ENCODE measurements at places on chromosomes 11 and 22.

- no peak for DNase-seq
Measured at GRCh38 chr11:13009476-13009920, 382 bp downstream of the RASSF10 start.

GRCh38 chr11:71156301-71156700 is 96.1 kb downstream of the SHANK2 start:
- no peak for DNase-seq

DNA sequence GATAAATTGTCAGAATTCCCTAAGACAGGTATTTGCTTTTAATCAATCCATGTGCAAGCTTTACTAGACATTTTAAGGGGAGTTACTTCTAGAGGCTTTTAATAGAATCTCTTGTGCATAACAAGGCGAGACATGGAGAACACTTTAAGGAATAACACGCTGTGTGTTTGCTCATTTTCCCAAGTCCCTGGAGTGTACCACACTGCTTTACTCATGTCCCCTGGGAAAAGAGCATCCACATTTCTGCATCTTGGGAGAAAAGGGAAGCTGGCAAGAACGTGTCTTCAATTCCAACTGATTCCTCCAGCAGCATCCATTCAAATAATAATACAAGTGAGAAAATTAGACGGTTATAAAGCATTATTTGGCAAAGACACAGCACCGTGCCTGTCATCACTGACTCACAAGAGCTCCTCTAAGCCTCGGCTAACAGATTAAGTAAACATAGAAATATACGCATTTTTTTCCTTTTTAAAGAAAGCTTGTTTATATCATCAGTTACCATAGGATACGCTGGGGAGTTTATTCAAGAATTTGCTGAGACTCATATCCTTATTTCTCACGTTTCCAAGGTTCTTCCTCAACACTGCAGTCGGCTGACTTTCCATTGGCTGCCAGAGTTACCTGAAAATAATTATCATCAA is 121.5 kb downstream of the CD44 start:
- no peak for DNase-seq

GRCh38 chr11:122803306-122803705 is 35.0 kb upstream of the CRTAM start:
- DNase-seq, result no peak

DNA sequence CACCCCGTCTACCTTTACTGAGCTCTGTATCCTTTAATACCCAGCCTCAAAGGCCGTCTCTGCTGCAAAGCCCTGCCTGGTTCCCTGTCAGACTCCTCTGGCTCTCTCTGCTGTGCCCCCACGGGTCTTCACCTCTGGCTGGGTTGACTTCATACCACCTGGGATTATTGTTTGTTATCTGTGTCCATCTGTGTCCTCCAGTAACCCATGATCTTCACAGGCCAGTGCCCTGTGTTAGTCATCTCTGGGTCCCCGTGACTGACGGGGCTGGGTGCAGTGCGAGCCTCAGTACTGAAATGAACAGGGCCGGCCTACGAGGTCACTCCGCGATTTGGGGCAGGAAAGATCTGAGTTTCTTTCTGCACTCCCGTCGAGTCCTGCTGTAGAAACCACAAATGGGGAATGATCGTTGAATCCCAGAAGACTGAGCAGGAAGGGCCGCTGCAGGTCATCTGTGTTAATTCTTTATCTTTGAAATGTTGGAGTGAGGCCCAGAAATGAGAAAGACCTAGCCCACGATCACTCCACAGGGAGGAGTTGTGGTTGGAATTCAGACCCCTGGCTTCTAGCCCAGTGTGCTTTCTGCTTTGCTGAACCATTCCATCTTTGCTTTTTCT is 12.3 kb upstream of the TUB start:
- DNase-seq, result no peak

GRCh38 chr22:19215360-19215759 is 36.8 kb upstream of the SLC25A1 start:
- no peak for DNase-seq

- no peak for DNase-seq
Measured at GRCh38 chr11:132254906-132255305, 884.5 kb downstream of the NTM start.

DNA sequence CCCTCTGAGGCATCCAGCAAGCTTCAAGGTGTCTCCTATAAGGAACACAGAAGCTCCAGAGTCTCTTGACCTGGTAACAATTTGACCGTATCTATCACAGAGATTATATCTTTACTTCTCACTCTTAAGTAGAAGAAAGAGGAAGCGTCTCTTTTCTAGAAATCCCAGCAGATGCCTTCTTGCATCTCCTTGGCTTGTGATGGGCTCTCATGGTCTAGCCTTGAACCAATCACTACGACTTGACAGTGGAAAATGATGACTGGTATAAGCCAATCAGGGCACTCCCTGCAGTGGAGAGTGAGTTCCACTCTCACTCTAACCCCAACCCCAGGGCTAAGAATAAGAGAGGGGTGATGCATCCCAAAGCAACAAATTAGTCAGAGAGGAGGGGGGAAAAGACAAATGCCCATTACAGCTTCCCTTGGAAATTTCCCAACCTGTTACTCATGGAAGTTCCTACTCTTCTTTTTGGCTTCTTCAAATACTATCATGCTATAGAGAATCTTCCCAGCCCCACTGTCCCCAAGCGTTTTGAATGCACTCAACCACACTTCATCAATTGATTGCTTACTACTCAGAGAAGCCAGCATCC is 293.5 kb downstream of the MN1 start:
- no peak for DNase-seq

DNA sequence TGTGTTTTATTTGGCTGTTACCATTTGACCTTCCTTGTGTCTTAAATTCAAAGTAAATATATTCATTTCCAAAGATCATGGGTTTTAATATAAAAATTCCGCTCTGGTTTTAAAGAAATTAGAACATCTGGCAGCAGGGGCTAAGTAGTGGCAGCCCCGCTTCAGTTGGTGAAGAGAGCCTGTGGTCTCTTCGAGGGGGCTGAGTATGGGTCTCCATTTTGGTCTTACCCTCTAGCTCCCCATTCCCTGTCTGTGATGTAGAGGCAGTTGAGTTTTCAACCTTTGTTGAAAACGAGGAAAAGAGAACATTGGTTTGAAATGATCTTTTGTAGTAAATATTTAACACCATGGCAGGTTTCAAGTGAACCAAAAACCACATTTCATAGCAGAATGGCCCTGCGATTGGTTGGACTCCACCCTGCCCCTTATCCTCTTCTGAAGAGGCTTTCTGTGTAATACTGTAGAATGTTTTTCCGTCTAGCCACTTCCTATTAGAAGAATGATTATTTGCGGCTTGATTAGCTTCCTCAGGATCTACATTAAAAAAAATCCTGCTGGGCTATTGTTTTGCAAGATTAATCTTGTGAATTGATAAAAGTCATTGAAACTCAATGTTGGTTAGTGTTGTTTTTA is 17.7 kb downstream of the APLP2 start:
- DNase-seq, result no peak

- peak; percentile 69 for DNase-seq
Measured at GRCh38 chr22:30922151-30922611, 46.4 kb downstream of the MORC2 start.

GRCh38 chr11:36427876-36428275 is 82.2 kb downstream of the TRAF6 start:
- DNase-seq, result no peak

DNA sequence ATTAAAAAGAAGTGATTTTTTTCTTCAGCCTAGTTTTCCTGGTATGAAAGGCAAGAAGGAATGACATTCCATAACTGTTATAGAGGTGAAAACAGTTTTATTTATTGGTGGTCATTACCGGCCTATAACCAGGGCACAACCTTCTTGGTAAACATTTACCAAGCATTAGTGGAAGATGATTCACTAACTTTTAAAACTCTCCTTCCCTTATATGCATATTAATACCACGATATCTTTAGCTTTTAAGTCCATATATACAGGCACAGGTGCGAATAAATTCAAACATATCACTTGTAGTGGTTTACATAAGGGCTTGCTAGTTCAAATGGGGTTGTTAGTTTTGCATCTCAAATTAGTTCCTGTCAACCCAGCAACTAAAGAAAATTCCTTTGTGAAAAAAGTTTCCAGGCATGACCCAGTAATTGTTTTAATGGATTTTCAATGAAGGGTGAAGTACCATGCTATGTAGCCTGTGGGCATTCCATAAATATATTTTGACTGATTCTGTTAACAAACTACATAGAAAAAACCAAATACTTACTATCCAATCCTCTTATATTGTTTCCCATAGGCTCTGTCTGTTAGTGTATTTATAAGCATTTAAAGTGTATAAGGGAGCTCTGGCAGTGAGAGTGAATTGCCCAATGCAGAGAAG is 30.6 kb upstream of the ROBO3 start:
- DNase-seq, result no peak

DNA sequence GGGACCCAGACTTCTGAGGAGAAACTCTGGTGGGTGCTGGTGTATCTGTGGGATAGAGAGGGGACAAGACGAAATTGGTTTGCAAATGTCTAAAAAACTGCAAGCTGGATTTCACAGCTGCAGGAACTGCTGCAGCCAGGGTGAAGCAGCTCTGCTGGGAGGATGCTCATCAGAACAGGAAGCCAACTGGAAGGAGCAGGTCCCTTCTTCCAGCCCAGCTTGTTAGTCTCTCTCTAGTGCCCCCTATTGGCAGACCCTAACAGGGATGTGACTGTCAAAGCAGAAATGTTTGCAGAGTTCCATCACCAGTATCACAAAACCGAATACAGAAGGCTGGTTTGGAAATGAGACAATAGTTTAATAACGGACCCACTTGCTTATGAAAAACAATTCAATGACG is 74.8 kb upstream of the SLC22A12 start:
- no peak for DNase-seq

DNA sequence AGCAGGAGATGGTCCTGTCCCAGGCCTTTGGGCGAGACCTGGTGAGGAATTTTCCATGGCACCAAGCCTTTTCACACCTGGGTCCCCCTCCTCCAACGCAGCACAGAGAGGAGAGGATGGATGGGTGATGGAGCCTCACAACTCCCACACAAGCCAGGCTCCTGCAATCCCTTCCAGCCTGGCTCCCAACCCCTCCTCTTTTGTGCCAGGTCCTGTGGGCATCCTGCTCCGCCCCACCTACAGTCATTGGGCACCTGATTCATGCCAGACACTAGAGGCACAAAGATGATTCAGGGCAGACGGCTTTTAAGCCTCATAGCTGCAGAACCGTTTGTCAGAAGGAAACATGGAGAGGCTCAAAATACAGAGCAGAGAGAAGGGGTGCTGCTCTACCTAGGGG is 16.1 kb upstream of the MYRF start:
- DNase-seq, result no peak

GRCh38 chr11:17636721-17637120 is 82.7 kb upstream of the MYOD1 start:
- no peak for DNase-seq

DNA sequence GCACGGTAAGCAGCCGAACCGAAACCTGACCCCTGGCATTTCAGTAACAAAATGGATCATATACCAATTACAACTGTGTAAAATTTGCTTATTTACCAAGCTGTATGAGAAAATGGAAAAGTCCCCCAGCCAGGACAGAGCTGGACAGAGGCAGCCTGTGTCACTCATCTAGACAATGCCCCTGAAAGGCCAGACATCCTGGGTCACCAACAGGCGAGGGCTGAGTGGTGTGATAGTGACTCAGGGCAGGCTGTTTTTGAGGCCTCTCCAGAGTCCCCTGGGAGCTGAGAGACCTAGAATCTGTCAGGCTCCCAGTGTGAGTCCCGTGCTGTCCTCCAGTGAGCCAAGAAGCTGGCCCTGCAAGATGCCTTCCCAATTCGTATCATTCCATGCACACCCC is 680.4 kb downstream of the TBC1D22A start:
- no peak for DNase-seq

GRCh38 chr22:17086296-17086695 is 1.5 kb downstream of the IL17RA start:
- no peak for DNase-seq

GRCh38 chr11:2661173-2662023 is 38.4 kb downstream of the KCNQ1OT1 start:
- no peak for DNase-seq

GRCh38 chr11:73070653-73071052 is 71.5 kb downstream of the FCHSD2 start:
- no peak for DNase-seq

- no peak for DNase-seq
Measured at GRCh38 chr22:24102366-24103200, 78.7 kb upstream of the SUSD2 start.

GRCh38 chr22:20581503-20582170 is 74.2 kb downstream of the MED15 start:
- DNase-seq, result no peak

- DNase-seq, result no peak
Measured at GRCh38 chr11:16356761-16357393, 531 bp upstream of the SOX6 start.

DNA sequence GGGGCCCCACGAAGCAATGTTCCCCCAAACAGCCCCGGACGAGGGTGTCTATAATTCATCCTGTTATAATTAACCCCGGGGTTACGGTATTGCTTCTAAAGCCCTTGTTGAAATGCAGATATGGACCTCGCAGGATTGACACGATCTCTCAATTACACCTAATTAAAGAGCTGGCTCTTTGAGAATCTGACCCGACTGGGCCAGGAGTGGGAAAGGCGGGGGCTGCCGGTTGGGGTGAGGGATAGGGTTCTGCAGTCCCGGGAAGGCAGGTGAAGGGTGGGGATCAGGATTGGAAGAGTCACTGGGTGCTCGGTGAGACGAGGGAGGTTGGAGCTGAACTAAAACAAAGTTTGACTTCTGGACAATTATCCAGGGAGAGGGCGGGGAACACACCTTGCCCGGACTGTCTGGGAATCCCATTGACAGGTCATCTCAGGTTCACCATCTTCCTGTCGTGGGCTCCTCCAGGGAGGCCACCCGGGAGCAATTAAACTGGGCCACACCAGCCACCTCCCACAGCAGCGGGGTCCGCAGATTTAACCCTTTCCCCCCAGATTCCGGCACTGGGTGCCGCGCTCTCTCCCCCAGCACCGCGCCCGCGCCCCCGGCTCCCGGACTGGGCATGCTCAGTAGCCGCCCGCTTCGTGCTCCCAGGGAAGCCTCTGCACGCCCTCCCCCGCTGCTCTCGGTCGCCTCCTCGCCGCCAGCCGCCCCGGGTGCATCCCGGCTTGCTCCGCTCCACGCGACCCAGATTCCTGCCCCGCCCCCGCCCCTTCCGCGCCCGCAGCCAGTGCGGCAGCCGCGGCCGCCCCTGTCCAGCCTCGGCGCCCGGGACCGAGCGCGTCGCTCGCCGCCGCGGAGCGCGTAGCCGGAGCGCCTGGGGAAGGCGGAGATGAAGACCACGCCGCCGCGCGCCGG is at the start of gene ELMOD1:
Gene ELMOD1 (plus strand): TSS at position 688 of the 918 bp plus-strand sequence. CDS start 27,043 bp downstream, outside the sequence.
- no peak for DNase-seq

DNA sequence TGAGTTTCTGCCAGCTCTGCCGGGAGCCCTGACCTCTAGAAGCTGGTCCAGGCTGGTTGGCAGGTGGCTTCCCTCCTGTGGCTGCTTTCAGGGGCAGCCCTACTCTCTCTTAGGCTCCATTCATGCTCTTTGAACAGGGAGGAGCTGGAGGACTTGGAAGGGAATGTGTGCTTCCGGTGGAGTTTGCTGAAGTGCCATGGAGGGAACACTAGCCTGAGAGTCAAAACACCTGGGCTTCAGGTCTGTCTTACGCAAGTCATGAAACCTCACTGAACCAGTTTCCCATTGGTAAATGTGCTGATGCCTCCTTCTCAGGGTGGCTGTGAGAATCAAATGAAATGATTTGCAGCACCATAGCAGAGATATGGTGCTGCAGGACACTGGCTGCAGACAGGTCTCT is 224.5 kb downstream of the KIRREL3 start:
- DNase-seq, result no peak

Data from stimulated activated CD8-positive, alpha-beta memory T cell treated with anti-CD3 and anti-CD28 coated beads, Interleukin-4, amount 100 ng/mL, for 4 hours (primary cell).